ENCODE measurements at places on chromosomes 13 and 19.

DNA sequence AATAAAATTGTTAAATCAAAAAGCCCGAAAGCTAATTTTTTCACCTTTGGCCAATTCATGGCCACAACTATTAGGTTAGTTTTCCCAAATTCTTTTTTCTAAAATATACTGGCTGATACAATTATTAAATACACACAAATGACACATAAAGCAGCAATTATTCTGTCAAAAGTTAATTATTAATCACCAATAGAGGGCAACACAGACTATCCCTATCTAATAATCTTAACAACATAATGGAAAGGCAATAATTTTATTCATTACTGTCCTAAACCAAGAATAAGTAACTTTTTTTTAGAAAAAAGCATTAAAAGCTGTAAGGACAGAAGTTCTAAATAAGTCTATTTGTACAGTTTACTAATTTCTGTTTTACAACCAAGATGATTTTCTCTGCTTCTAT, 51.7 kb downstream of the KATNAL1 start:
- DNase-seq = peak; percentile 27

GRCh38 chr13:48236528-48237353, 3.7 kb downstream of the ITM2B start:
- DNase-seq = peak; percentile 64

DNA sequence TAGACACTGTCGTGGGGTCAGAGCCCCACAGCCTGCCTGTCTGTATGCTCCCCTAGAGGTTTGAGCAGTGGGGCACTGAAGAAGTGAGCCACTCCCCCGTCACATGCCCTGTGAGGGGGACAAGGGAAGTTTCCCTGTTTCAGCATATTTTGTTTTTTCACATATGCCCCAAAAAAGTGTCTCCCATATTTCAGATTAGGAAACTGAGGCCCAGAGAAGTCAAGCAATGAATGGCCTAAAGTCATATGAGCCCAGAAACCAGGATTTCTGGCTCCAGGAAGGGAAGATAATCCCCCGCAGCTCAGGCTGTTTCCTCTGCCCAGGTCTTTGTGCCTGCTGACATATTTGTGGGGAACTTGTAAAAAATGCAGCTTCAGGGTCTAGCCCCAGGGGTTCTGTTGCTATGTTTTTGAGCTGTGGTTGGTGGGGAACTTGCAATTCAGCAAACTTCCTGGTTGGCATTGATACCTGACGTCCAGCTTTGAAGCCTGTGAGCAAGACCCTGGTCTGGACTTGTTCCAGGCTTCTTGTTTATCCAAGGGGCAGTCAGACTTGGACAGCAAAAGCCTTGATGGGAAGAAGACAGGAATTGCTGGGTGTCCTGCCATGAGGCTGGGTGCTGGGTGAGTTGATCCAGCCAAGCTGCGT, 9.5 kb downstream of the RASL11A start:
- DNase-seq = no peak

- DNase-seq = no peak
Measured at GRCh38 chr19:1674293-1674679, 21.9 kb upstream of the TCF3 start.

DNA sequence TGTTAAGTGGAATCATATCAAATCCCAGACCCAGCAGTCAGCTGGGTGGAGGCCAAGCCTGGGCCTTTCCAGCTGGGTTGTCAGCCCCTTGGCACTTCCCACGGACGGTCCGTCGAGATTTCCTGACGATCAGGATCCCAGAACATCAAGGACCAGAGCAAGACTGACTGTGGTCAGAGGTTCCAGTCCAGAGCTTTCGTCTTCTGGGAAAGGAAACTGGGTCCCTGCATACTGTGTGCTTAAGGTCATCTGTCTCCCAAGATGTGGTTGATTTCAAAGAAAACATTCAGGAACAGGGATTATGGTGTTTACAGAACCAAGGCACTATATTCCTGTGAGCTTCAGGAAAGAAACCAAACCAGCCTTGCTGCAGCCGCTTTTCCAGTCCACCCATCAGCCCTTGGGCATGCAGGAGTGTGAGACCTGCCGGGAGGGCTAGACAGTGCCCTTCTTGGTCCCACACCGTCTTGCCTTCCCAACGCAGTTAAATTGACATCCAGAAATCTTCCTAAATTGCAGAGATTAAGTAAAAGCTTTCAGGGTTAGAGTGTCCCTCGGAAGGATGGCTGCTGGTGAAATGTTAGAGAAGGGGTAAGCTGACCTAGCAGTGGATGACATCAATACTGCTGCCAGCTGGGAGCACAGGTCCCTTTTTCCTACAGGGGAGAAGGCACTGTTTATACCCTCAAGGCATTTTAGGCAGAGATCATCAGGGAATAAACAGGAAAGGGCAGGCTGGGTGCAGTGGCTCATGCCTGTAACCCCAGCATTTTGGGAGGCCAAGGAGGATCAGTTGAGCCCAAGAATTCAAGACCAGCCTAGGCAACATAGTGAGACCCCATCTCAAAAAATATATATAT, 5.0 kb upstream of the C19orf33 start:
- no peak for DNase-seq

DNA sequence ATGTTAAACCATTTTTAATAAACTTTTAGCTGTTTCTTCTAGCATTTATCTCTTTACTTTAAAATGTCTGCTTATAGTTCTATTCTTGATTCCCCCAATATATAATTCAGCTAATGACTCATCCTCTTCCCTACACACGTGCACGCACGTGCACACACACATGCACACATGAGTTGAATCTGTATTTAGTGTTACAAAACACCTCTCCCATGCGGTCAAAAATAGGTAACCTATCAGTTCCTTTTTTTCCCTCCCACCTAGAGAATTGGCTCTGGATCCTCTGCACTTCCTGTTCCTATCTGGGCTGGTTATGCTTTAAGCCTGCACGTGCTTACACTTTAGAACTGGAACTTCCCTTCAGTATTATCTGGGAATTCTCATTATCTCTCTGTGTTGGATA, 144.1 kb downstream of the PAN3 start:
- peak; percentile 10 for DNase-seq

DNA sequence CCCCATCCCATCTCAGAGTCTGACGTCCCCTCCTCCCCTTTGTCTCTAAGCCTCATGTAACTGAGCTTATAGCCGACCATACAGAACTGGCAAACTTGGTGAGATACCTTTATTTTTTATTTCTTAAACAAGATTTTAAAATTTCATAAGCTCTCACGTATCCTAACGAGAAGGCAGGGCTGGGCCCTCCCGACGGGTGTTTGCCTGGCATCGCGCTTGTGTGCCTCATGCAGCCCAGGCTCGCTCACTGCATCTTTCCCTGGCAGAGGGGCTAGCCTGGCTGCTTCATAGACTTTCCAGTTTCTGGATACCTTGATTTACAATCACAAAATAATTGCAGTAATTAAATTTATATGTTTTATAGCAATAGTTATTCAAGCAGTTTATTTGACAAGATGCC, 69.0 kb downstream of the GGACT start:
- DNase-seq = no peak

- DNase-seq = no peak
Measured at GRCh38 chr19:45663800-45664199, 4.2 kb upstream of the GIPR start.

- DNase-seq = peak; percentile 12
Measured at GRCh38 chr13:45782327-45783045, 69.1 kb downstream of the SIAH3 start.

- DNase-seq = no peak
Measured at GRCh38 chr19:280541-281009, 10.6 kb downstream of the PLPP2 start.

GRCh38 chr13:88345171-88345847, 674.1 kb downstream of the SLITRK5 start:
- DNase-seq = no peak

DNA sequence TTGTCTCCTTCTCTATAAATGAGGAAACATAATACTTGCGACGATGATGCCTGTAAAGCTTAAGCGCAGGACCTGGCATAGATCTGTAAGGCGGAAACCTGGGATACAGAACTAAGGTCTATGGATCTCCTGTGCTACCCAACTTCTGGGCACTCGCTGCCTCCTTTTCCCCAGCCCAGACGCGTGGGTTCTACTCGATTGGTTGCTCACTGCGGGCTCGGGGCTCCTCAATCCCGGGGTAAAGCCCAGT, 615 bp upstream of the PSMC4 start:
- DNase-seq = no peak

DNA sequence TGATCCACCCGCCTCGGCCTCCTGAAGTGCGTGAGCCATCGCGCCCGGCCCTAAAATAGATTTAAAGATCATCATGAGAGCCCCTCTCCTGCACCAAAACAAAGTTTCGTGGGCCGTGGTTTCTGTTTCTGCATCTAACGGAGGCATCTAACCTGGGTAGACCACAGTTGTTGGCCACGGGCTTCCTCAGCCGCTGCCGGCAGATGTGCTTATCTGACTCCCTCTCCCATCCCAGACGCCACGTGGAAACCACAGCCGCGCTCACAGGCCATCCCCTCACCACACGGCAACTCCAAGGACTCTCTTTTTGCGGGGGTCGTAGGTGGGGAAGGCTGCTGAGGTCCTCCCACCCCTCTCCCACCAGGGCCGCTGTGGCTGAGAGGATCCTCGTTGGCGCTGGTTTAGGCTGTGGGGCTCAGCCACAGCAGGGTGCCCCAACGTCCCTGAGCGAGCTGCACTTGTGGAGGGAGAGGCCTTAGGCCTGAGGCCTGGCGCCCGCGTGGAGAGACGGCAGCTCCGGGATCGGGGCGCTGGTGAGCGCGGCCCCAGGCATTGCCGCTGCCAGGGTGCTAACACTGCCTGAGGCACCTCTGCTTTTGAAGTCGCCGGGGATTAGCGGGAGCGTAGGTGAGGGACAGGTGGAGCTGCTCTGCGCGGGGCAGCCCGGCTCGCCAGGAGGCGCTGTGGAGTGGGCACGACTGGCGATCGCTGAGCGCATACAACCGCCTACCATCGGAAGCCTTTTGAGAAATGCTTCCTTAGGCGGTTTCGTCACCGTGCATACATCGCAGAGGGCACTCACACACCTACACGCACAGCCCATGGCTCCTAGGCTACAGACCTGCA, 8.9 kb downstream of the ZSCAN1 start:
- no peak for DNase-seq

- DNase-seq = no peak
Measured at GRCh38 chr13:32887617-32888016, 128.6 kb upstream of the KL start.

GRCh38 chr19:16445238-16446107, 26.3 kb downstream of the EPS15L1 start:
- peak; percentile 88 for DNase-seq

DNA sequence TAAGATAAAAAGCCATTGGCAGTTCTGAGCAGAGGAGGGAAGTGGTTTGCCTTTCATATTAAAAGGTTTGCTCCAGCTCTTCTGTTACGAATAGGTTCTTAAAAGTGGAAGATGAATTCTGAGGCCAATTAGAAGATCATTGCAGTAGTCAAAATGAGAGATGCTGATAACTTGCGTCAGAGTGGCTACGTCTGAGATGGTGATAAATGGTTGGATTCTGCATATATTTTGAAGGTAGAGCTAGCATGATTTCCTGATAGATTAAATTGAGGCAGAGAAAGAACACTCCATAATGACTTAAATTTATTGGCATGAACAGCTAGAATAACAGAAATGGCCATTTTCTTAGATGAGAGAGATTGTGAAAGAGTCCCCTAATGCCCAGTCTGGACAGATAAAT, 652.6 kb downstream of the DACH1 start:
- no peak for DNase-seq

GRCh38 chr13:93769607-93770006, 543.0 kb downstream of the GPC6 start:
- DNase-seq = no peak

Data from suppressor macrophage treated with lipopolysaccharide for 1 hour (primary cell).